ENCODE measurements at places on chromosomes 4 and X.
A peak's percentile ranks its signal among the peaks of the same experiment; 100 is the strongest.

DNA sequence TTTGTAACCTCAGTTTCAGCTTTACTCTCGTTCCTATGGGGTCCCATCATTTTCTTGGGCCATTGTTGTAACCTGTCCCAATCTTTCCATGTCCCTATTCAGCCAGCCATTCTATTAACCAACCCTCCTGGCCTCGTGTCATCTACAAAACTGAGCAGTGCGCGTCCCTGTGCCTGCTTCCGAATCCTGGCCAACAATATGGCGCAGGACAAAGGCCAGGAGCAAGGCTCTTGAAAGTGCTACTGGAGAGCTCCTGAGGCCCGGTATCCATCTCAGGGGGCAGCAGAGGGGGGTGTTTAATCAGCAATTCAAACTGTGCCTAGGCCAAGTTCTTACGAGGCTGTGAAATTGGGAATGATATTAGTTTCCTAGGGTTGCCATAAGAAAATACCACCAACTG lies 41.2 kb upstream of the APLN start:
- DNase-seq = no peak

DNA sequence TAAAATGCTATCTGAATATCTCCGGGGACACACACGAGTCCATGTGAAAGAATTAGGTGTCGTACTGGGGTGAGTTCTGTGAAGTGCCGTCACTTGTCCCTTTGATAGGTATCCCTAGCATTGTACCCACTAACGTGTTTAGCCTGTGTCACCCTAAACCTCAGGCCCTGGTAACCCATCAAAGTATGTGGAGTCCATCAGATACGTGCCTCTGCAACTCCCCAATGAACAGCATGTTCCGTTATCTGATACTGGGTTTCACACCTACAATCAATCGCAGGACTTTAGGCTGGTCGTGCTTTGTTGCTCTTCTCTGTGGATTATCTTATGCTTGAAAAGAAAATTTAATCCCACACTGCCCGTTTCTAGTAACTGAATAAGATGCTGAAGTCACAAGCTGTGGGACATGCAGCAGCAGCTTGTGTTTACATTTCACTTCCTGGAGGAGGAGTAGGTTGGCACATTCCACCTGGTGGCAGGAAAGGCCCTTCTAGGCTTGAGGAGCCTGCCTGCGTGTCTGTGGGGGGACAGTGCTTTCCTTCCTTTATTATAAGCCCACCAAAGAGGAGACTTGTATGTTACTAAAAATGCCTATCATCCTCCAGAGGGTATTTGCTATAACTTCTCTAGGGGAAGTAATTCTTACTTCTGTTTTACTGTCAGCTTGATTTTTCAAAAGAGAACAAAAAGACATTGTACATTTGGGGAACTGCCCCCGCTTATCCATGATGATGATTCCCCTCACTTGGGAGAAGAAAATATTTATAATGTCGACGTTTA lies 127.2 kb downstream of the FNIP2 start:
- DNase-seq = peak; percentile 21

- peak; percentile 61 for DNase-seq
These were observed 11.3 kb downstream of the RASSF6 start for GRCh38 chr4:73608689-73609594.

DNA sequence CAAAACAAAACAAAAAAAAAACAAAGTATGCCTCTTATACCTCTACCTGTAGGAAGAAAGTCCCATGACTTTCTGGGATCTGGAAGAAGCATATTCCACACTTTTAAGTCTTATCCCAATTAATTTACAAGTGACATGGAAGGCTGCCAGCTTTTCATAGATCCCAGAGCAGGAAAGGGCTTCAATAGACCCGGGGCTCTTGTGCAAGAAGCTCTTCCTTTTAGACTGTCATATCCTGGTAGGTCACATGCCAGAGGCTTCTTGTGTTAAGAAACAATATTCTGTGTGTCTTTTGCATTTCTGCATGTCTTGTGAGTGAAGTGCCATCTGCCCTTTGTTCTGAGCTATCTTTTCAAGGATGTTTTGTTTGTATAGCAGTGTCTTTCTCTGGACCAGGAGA lies 84.4 kb upstream of the PHOX2B start:
- DNase-seq = no peak

GRCh38 chrX:39164212-39164611 lies 363.0 kb downstream of the MID1IP1 start:
- no peak for DNase-seq

GRCh38 chr4:154158361-154159155 lies 333.0 kb downstream of the DCHS2 start:
- DNase-seq = no peak

GRCh38 chr4:149353241-149353640 lies 462.4 kb downstream of the IQCM start:
- DNase-seq = no peak

DNA sequence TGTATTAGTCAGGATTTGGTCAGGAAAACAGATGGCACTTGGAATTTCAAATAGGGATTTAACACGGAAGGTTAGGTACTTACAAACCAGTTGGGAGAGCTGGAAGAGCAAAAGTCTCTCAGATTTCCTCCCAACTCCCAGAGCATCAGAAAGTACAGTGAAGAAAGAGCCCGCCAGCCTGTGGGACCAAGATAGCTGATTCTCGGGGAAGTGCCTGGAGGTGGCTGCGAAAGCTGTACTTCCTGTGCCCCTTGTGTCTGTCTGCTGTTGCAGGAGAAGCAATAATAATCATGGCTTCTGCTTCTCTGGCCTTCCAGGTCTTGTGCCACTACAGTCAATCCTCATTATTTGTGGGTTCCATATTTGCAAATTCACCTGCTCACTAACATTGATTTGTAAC lies 221.0 kb upstream of the BCOR start:
- DNase-seq = no peak

DNA sequence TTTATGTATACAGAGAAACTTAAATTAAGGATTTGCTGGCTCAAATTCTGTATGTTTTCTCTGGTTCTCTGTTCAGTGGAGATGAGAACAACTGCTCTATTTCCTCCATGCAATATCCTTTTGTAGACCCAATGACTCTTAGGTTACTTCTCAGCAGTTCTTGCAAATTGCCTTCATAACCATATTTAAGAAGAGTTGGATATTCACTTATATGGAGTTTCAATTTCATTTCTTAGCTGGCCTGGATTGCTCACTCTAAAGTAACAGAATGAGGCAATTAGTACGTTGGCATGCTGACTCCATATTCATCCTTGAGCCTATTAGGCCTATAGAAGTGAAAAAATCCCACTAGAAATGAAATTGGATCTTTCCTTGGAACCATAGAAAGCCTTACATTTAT lies 93.6 kb downstream of the DOCK11 start:
- no peak for DNase-seq

- peak; percentile 40 for DNase-seq
These were observed 36.6 kb downstream of the JADE1 start for GRCh38 chr4:128846063-128846462.

GRCh38 chrX:5791721-5792120 lies 436.9 kb downstream of the NLGN4X start:
- DNase-seq = no peak

- no peak for DNase-seq
These were observed 800.5 kb upstream of the DIAPH2 start for GRCh38 chrX:95884186-95884585.

DNA sequence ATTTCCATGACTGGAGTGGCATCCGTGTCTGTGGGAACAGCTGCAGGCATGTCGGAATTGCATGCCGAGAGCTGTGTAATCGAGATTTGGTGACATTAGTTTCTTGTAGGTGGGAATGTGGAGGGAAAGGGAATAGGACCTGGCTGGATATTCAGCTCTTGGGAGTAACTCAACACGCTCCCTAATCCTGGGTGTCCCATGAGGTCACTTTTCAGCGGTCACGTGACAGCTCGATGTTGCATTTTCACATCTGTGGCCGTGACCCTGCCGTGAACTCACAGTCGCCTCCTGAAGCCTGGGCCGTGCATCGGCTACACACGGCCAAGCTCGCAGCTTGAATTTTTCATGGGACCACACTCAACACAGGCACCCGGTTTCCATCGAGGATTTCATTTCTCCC lies 25.8 kb upstream of the PSAPL1 start:
- no peak for DNase-seq

- DNase-seq = peak; percentile 63
These were observed 15.2 kb downstream of the HSD17B11 start for GRCh38 chr4:87375719-87376291.

GRCh38 chrX:134580907-134581306 lies 77.4 kb downstream of the PLAC1 start:
- no peak for DNase-seq

Data from kidney tubule cell (primary cell).